Type B pancreatic cell (in vitro differentiated cells): ENCODE measurements at places on chromosomes 3 and 15.

- no peak for DNase-seq
These were observed 615.7 kb downstream of the TBL1XR1 start for GRCh38 chr3:176581589-176581988.

DNA sequence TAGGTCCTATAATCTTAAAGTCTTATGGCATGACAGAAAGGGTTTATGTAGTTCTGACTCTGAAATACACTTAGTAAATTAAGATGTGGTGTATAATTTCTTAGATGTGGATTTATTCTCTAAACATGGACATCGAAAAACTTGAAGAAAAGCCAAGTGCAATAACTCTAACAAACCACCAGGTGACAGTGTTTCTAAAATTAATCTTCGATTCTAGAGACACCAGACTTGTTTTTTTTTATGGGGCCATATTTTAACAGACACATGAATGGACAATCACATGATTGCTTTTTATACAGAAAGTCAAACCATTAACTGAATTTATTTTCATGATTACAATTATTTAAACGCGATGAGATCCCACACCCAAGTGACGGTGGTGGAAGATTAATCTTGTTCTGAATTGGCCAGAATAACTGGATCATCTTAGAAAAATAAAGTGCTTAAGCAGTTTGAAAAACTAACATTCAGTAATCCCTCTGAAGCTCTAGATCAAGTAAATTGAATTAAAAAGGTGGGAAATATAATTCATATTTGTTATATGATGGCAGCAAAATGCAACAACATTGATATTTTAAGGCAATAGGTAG lies 305.1 kb downstream of the LSAMP start:
- no peak for DNase-seq

GRCh38 chr15:87326269-87326668 lies 930.3 kb downstream of the NTRK3 start:
- DNase-seq = no peak

DNA sequence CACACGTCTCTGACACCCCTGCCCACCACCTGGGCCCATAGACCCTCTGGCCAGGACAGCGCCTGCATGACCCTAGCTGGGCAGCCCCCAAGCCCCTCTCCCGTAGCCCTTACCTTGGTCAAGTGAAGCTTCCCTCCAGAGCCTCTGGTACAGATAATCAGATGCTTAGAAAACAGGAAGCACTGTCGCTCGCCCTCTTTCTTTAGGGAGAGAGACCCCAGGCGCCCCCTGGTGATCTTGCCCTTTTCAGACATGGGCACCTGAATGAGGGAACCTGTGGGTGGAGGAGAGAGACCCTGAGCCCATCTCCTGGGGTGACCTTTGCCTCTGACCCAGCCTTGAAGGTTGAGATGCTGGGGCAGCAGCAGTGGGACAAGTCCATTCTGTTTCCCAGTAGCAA lies 65.4 kb downstream of the RASGRF1 start:
- DNase-seq = no peak

DNA sequence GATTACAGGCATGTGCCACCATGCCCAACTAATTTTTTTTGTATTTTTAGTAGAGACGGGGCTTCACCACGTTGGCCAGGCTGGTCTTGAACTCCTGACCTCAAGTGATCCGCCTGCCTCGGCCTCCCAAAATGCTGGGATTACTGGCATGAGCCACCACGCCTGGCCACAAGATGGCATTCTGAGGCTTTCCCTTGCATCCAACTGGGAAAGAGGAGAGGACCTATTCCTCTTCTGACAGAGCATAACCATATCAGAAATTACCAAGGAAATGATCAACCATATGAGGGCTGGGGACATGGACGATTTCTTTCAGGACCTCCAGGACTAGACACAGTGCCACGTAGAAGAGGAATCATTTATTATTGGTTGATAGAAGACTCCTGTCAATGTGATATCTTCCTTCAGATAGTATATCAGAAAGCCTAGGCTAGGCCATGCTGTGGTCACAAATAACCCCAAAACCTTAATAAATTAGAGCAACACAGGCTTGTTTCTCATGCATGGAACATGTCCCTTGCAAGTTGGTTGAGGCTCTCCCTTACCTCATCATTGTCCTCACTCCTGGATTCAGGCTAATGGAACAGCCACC lies 372.3 kb upstream of the IL12A start:
- no peak for DNase-seq
